ENCODE measurements at places on chromosomes 4 and X.

GRCh38 chr4:39346856-39347519 is 19.2 kb downstream of the RFC1 start:
- DNase-seq: no peak

- no peak for DNase-seq
These were observed 30.9 kb downstream of the RNF212 start for GRCh38 chr4:1082215-1083182.

- DNase-seq: no peak
These were observed 38.5 kb downstream of the APBB2 start for GRCh38 chr4:41175794-41176193.

DNA sequence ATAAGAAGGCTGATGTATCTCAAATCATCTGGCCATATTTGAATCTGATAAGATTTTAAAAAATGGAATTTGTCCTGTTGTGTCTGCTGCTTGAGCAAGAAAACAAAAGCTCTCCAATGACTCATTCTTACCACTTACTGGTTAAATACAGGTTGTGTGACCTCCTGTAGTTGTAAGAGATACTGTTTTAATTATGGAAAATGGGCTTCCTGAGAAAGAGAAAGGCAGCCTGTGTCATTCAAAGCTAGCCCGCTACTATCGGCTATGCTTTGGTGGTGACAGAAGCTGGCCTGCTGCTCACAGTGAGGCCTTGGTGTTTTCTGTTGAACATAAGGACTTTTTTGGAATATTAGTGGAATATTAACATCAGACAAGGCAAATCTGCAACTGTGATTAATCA is 1722.1 kb upstream of the PCDH10 start:
- DNase-seq: no peak

GRCh38 chr4:152187693-152188092 is 348.2 kb downstream of the FBXW7 start:
- DNase-seq: no peak

GRCh38 chr4:69910016-69910782 is 20.7 kb upstream of the CSN1S1 start:
- DNase-seq: no peak

- no peak for DNase-seq
These were observed 58.3 kb downstream of the TLR10 start for GRCh38 chr4:38724475-38724808.

GRCh38 chrX:136291824-136292223 is 8.9 kb upstream of the ADGRG4 start:
- DNase-seq: no peak

- no peak for DNase-seq
These were observed 4.5 kb downstream of the CRMP1 start for GRCh38 chr4:5888222-5889001.

DNA sequence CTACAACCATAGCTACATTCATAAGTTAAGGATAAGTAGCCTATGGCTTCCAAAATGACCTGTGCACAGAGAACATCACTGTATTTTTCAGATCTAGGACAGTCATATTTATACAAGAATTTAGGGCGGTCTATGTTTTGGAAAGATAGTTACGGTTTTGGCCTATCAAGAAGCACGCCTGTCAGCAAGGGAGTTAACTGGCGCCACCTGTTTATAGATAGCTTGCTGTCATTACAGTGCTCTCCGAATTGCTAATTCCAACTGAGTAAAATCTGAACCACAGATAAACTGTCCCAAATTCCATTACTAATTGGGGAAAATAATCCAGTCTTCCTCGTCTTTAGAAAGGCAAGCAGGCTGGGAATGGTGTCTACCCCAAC is 646 bp downstream of the ABCB7 start:
- DNase-seq: peak; percentile 14

All from CMK (cell line).